Renal cortex interstitium (tissue), 15 donors: ENCODE measurements at places on chromosomes 7 and 10. TPM values are rescaled to one million over a fixed set of nuclear protein-coding genes. Genes with fewer than 3 reads are reported as not detected.

DNA sequence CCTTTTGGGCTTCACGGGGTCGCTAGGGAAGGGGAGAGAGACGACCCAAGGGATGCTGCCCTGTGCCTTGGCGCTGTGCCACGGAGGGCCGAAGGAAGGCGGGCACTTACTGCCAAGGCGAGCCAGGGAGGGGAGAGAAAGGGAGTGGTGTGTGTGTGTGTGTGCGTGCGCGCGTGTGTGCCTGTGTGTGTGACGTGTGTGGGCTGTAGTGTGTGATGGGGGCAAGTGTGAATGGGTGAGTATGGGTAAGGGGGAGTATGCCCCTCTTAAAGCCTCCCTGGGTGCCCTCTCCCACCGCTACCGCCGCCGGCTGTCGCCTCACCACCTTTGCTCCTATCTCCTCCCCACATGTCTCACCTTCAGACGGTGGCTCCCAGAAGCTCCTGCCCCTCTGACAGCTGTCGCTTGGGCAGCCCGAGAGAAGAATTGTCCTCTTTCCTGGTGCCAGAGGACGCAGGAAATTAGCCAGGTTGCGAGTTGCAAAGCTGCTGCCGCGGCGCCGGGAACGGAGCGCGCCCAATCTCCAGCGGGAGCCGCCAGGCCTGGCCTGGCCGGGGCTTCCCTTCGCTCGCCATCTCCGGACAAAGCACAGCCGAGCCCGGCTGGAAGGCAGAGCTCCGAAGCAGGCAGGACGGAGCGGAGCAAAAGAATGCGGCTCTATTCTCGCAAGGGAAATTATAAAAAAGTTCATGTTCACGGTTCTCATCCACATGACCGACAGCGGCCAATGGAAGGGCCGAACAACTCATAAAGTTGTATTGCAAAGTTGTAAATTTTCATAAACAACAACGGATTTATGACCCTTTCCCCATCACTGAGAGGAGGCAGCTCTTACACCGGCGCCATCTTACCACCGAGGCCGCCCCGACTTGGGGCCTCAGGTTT lies at the start of gene HOXA3:
Gene HOXA3 (minus strand): TSS at position 653 of the 885 bp plus-strand sequence. CDS start 41,943 bp downstream, outside the sequence.
- DNase-seq, result no peak

Gene SORCS3
- polyA plus RNA-seq, result 5.7 TPM

Gene CAMK2G
- 23.2 TPM for polyA plus RNA-seq

GRCh38 chr7:41977151-41977651 lies 259.8 kb downstream of the GLI3 start:
- DNase-seq, result peak; percentile 43

GRCh38 chr10:35336084-35336831 lies at the start of gene CCNY:
Gene CCNY, plus strand, starts transcription at chr10:35336509. Its CDS starts 545 bp downstream, at chr10:35337054.
- DNase-seq, result peak; percentile 37

Gene FAM241B
- polyA plus RNA-seq, result 10.0 TPM

Gene PRKG1
- 11.9 TPM for polyA plus RNA-seq

Gene OR6B1
- polyA plus RNA-seq, result 0.03 TPM

Gene MYOF
- polyA plus RNA-seq, result 22.6 TPM

DNA sequence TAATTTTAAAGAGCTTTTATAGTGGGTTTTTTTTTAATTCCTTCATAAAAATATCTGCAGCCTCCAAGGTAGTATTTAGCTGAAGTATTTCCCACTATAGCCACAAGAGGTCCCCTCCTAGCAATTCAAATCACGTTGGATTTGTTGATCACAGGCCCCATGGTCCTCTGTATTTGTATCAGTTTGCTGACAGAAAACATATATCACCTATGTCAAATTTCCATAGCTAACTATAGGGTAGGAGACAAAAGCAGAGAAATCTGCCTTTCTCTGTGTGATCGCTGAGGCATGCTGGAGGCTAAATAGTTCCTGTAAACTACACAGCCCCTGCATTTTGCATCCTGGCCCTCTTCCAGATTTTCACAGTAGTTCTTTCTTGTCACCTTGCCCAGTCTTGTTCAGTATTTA lies 1.7 kb upstream of the CTNNA3 start:
- DNase-seq, result peak; percentile 21

DNA sequence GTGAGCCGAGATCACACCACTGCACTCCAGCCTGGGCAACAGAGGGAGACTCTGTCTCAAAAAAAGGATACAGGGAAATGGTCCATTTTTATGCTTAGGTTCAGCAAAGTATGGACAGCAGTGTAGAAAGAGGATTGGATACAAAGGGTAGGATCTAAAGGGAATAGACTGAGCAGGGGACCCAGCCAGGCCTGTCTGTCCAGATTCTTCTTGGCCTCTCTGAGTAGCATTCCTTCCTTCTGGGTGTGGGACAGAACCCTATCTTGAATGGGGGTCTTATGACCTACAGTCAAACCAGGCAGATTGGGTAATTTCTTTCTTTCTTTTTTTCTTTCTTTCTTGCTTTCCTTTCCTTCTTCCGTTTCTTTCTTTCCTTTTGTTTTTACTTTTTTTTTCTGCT lies 25.6 kb downstream of the SH2B2 start:
- no peak for DNase-seq

Gene ADAM8
- polyA plus RNA-seq, result 3.3 TPM

DNA sequence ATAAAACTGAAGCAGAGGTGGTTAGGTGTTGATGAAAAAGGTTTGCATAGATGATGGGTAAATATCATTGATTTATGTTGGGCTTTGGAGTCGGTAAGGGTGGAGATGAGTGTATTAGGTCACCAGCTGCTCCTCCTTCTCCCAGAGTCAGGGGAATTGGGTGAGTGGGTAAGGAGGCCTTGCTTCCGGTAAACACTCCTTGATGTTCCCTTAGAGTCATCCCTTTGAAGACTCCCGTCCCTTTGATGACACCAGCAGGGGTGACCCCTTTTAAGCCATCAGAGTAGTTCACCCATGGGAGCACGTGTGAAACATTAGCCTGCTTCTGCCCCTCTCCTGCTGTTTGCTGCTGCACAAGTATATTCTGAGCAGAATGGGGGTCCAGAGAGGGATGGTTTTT lies 92.2 kb upstream of the DKK1 start:
- no peak for DNase-seq

Gene ITGA8
- polyA plus RNA-seq, result 49.9 TPM

Gene METTL2B
- 32.2 TPM for polyA plus RNA-seq

Gene HOXA6
- 48.9 TPM for polyA plus RNA-seq

GRCh38 chr10:3239066-3239919 lies 66.7 kb upstream of the PITRM1 start:
- peak; percentile 59 for DNase-seq

DNA sequence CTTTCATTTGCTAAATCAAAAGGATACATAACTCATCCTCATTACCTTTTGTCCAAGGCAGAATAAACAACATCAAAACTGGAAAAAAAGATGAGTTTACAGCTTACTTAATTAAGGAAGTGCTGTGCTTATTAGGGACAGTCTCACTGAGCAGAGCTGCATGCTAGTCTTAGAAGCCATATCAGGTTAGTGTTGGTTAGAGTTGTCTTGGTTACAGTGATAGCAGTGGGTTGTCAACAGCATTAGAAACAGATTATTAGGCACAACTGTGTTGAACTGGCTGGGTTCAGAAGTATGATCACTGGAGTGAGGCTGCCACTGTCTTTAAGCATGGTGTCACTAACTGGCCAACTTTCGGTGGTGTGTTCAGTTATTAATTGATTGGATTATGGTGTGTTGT lies 503.9 kb upstream of the IGFBP3 start:
- DNase-seq, result no peak

Gene PLAC9
- polyA plus RNA-seq, result 16.4 TPM

GRCh38 chr7:73811760-73812168 lies 19.0 kb upstream of the CLDN4 start:
- no peak for DNase-seq

DNA sequence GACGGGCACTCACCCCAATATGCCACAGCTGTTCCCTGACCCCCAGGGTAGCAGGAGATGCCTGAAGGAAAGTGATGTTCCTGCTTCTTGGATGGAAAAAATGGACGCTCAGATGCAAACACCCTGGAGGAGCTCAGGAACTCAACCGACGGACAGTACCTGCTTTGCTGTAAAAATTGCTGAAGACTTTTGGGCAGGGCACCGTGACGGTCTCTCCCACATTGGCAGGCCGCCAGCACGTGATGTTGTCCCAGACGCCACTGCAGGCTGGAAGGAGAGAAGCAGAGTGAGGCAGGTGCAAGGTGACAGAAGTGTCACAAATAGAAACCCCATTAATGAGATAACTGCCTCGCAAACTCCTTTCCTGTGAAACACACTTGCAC lies 35.0 kb downstream of the VIPR2 start:
- no peak for DNase-seq

Gene NODAL
- 0.33 TPM for polyA plus RNA-seq

GRCh38 chr10:72263613-72264241 lies 10.0 kb upstream of the DDIT4 start:
- DNase-seq, result no peak

Gene DGKI
- 2.0 TPM for polyA plus RNA-seq

Gene PAX4
- polyA plus RNA-seq, result not detected

DNA sequence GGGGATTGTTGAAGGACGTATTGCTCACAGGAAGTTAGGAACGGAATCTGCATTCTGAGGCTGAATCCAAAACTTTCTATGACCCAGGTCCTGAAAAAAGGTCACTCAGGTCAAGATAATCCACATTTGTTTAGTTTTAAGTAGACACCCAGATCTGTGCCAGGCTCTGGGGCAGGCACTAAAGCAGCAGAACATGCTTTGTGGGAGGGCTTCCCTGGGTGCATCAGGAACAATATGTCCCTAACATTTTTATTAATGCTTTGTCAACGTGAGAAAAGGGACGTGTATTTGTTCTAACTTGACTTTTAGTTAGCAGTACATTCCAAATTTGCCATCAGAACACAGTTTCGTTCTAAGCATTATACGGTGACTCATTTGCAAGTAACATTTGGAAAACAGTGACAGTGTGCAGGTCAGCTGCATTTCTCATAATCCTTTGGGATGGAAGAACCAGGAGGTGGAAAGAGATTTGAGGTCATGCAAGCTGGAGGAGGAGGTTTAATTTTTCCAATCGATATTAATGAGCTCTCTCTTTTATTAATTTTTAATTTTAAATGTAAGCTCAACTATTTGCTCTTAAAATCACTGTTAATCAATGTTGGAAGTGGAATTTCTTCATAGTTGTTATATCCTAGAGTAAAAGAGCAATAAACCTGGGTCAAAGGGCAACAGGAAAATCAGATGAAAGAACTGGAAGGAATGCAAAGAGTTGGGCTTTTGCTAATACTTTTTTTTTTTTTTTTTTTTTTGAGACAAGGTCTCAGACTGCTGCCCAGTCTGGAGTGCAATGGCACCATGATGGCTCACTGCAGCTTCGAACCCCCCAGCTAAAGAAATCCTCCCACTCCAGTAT lies 35.0 kb downstream of the TAS2R41 start:
- DNase-seq, result no peak
